Body of pancreas (tissue), 4 donors: ENCODE measurements at places on chromosomes 7 and 10. TPM values are rescaled to one million over a fixed set of nuclear protein-coding genes. Genes with fewer than 3 reads are reported as not detected.

DNA sequence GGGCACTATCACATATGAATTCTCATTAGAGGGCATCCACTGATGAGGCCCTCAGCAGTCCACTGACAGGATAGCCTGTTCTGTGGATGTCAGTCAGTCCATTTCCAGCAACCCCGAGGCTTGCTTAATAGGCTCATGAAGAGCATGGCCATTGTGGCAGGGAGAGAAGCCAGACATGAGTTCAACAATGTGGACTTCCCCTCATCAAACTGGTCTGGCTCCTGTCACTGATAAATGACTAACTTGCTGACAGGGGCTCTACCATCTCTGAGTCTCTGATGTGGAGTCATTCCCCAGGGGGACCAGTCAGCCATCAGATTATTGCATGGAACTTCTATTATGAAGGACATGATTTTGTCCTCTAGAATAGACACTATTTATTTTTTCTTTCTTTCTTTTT is 19.8 kb upstream of the TRIL start:
- DNase-seq, result no peak

DNA sequence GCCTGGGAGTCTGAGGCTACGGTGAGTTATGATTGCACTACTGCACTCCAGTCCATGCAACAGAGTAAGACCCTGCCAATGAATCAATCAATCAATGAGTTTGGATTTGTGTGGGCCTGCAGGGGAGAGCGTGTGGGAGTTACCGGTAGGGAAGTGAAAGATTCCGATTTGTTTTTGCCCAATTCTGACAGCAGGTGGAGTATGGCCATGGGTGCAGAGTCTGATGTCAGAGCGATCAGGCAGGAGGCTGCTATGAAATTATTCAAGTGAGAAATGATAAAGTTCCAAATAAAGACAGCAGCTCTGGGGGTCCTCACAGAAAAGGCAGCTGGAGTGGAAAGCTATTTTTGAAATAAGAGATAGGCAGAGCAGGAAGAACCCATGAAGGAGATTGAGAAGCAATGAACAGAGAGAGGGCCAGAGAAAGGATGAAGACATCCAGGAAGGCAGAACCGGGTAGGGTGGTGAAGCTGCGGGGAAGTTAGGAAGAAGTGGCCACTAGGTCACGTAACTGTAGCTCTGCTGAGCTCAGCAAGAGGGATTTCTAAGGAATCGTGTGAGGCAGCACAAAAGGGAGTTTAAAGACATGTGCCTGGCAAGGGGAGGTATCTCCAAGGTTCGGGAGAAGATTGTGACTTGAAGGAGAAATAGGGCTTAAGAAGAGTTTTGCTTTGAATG is 93.7 kb upstream of the NMT2 start:
- DNase-seq, result peak; percentile 26

Gene CTAGE6
- total RNA-seq, result 0.26 TPM

DNA sequence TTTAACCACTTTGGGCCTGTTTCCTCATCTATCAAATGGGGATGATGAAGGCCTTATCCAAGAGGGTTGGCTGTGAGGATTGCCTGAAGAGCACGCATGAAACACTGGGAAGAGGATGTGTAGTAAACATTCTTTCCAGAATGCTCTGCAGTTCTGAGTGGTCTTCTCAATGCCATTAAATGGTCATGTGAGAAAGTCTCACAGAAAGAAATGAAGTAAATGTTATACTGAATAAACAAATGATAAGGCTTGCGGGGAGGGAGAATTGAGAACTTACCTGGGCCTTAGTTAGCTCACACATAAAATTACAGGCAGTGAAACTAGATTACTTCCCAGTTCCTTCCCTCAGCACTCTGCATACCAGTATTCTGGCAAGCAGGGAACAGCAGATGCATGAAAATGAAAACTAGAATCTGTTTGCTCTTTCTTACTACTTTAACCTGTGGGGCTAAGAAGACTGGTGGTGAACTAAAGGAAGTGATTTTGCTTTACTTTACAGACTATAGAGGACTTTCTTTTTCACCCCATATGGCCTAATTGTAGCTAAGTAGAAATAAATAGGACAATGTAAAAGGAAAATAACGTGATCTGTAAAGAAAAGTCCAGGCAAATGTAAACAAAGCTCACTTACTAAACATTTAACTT is 135.3 kb upstream of the CCDC6 start:
- DNase-seq, result no peak

DNA sequence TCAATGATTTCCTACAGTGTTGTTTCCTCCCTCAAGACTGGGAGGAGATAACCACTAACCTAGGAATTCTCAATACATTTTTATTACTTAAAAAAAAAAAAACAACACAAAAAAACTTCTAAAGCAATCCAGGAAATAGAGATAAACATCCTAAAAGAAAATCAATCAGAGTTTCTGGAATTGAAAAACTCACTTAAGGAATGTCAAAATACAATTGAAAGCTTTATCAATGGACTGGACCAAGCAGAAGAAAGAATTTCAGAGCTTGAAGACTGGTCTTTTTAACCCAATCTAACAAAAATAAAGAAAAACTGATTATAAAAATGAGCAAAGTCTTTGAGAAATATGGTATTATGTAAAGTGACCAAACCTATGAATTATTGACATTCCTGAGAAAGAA is 394.1 kb downstream of the XPNPEP1 start:
- no peak for DNase-seq

- no peak for DNase-seq
Measured at GRCh38 chr7:82317760-82318159, 125.8 kb downstream of the CACNA2D1 start.

Gene SPDYE9
- not detected for total RNA-seq

GRCh38 chr7:585873-586272 is 66.2 kb upstream of the PDGFA start:
- DNase-seq, result no peak

DNA sequence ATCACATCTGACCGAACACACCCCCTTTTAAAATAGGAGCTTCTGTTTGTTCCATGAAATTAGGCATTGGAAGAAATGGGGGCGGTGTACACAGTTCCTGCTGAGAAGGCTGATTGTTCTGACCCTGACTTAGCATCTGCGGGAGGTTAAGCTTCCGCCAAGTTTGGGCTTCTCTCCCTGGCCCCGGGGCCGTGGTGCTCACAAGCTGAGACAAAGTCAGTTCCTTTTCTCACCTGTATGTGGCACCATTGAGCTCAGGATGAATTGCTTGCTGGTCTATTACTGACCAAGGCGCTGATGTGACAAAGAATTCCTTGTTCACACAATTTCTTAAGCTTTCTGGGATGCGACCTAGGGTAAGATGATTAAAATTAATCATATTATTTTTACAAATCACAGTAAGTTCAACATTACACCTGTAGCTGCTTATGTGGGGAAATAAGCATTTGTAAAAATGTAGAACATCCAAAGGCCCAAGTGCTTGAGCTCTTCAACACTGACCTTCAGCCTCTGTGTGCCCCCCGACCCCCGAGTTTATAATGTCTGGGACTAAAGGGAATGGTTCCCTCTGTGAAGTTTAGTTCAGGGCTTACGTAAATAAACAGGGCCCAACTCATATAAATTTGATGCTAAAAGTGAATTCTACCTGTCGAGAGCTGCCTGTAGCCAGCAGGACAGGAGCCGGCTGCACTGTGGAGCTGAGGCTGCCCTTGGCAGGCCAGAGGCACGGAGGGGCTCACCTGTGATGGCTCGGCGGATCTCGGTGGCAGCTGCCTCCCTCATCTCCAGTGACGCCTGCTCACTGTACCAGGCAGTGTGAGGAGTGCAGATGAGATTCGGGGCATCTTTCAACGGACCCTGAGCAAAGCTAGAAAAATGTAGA is 50.8 kb downstream of the ZRANB1 start:
- peak; percentile 78 for DNase-seq

GRCh38 chr10:91487911-91488582 is 77.9 kb downstream of the HECTD2 start:
- no peak for DNase-seq

Gene IFIT5
- total RNA-seq, result 1.6 TPM

GRCh38 chr7:55574051-55574717 is 1.9 kb upstream of the VOPP1 start:
- DNase-seq, result no peak

GRCh38 chr7:47685151-47685550 is 103.2 kb upstream of the TNS3 start:
- no peak for DNase-seq

- no peak for DNase-seq
Measured at GRCh38 chr7:13948019-13948801, 41.3 kb downstream of the ETV1 start.

Gene PRR15
- 2.3 TPM for total RNA-seq

- DNase-seq, result no peak
Measured at GRCh38 chr7:47714669-47715607, 133.0 kb upstream of the TNS3 start.

Gene CLCN1
- total RNA-seq, result not detected

GRCh38 chr7:101386558-101387231 is 24.0 kb downstream of the COL26A1 start:
- no peak for DNase-seq

DNA sequence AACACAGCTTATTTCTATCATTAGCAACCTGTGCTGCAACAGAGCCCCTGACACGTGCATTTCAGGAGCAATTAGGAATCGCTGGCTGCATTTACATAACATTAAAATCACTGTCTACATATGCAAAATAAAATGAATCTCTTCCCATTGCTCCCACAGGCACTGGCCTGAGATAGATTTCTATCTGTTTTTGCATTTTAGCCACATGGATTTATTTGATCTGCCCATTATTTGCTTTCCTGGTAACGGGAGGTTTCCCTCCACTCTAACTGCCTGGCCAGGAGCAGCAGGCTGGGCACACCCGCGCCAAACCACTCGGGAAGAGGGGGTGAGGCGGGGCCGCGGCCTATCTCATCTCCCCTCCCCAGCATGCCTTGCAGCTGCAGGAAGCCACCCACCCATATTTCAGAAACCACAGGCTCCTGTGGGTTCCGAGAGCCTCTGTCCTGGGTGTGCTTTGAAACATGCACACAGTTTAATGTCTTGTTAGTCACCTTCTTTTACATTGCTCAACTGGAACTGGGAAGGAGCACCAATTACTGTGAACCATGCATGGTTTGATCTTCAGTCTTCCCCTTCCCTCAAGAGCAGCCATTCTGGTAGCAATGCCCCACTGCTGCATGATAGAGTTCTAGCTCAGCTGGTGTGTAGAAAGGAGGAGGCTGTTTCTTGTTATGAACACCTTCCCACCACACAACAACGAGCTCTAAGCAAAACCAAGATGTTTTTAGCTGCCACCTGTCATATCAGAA is 37.7 kb upstream of the IKZF1 start:
- DNase-seq, result no peak

- no peak for DNase-seq
Measured at GRCh38 chr10:5835446-5836095, 22.3 kb upstream of the GDI2 start.

- no peak for DNase-seq
Measured at GRCh38 chr7:101555921-101556275, 73.2 kb downstream of the MYL10 start.

Gene MRLN
- total RNA-seq, result not detected

GRCh38 chr10:58817201-58817846 is 304.7 kb downstream of the BICC1 start:
- no peak for DNase-seq

DNA sequence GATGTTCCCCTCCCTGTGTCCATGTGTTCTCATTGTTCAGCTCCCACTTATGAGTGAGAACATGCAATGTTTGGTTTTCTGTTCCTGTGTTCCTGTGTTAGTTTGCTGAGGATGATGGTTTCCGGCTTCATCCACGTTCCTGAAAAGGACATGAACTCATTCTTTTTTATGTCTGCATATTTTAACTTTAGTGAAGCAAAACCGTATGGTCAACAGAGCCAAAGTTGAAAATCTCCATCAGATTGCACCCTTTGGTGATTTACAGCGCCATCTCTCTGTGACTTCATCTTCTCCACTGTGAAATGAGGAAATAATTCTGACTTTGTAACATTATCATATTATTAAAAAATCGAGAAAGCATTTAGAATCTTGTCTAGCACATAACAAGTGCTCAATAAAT is 132.3 kb upstream of the PLXDC2 start:
- DNase-seq, result no peak

Gene GNGT1
- not detected for total RNA-seq

DNA sequence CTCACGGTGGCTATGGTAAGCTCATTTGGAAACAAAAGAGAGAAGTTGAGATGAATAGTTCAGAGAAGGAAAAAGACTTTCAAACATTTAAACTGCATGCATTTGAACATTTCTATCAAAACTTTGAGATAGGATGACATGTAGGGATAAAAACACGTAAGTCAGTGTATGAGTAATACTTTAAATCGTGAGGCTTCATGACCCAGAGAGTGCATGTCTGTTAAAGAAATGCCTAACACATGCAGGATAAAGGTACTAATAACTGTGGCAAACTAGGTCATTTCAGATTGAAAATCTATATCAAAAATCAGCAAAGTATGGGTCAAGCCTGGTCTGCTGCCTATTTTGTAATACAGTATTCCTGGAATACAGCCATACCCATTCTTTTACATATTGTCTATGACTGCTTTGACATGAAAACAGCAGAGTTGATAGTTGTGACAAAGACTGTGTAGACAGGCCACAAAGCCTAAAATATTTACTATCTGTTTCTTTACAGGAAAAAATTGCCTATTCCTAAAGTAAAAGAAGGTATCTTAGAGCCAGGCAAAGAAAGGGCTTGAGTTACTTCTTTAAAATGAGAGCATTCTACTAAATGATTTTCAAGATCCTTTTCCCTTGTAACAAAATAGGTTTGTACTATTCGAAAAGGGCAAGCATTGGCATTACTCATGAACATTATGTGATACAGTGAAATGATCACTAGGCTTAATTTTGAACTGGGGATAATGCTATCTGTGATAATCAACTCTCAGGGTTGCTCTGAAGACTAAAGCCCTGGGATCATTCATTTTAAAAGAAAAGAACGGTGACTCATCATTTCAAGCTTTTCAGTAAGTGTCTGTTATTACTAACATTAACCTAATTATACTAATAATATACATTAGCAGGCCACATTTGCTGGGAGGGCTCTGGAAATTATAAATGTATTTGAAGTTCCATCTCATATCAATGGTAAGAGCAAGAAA is 185.9 kb downstream of the CRPPA start:
- no peak for DNase-seq

- DNase-seq, result no peak
Measured at GRCh38 chr10:28082885-28083284, 84.0 kb upstream of the ODAD2 start.

Gene SORBS1
- 56.8 TPM for total RNA-seq

DNA sequence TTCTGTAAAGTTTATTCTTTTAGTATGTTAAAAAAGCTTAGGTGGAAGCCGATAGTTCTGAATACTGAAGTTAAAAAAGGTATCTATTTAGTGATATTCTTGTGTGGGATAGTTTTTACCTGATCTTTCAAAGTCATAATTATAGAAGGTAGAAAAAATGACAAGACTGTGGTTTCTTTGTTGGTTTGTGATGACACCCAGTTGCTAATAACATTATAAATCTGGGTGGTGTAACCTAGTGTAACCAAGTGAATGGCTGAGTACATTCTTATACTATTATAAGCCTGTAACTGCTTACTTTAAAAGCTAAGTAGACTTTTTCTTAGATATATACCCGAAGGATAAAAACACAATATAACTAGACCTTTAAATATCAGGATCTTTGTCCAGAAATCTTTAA is 2.3 kb downstream of the CDK13 start:
- no peak for DNase-seq

DNA sequence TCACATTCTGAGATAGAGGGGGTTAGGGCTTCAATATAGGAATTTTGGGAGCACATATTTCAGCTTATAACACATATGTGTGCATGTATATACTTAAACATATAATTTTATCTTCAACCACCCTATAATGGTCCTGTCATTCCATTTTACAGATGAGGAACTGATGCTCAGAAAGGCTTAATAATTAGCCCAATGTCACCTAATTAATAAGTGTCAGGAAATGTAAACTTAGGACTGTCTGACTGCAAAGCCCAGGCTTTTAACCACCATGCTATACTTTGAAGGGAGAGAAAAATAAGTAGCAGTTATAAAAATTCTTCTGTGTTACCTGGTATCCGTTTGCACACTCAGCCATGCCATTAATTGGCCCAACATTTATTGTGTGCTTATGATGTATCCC is 172.6 kb downstream of the SKIDA1 start:
- no peak for DNase-seq
